Stimulated activated CD4-positive, alpha-beta T cell treated with anti-CD3 and anti-CD28 coated beads, TNF-alpha, amount 100 ng/mL, for 1 hour (primary cell): ENCODE measurements at places on chromosomes 5 and 9.

GRCh38 chr5:151196556-151197290 is 27.2 kb downstream of the CCDC69 start:
- no peak for DNase-seq

GRCh38 chr5:156497804-156498208 is 170.8 kb downstream of the SGCD start:
- DNase-seq: no peak

DNA sequence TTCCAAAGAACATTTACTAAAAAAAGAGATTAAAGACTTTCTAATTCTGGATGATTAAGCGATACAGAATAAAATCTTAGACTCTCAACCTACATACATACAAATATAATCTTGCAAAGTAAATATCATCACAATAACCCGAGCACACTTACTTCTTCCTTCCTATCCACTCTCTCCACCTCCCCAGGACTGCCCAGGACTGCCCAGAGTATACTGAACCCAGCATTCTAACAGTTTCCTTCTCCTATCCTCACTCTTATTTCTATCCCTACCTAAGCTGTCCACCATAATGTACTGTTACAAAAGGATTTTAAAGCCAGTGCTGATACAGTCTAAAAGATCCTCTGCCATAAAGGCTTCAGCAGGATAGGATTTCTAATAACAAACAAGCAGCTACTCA is 413.3 kb upstream of the POU5F2 start:
- no peak for DNase-seq

DNA sequence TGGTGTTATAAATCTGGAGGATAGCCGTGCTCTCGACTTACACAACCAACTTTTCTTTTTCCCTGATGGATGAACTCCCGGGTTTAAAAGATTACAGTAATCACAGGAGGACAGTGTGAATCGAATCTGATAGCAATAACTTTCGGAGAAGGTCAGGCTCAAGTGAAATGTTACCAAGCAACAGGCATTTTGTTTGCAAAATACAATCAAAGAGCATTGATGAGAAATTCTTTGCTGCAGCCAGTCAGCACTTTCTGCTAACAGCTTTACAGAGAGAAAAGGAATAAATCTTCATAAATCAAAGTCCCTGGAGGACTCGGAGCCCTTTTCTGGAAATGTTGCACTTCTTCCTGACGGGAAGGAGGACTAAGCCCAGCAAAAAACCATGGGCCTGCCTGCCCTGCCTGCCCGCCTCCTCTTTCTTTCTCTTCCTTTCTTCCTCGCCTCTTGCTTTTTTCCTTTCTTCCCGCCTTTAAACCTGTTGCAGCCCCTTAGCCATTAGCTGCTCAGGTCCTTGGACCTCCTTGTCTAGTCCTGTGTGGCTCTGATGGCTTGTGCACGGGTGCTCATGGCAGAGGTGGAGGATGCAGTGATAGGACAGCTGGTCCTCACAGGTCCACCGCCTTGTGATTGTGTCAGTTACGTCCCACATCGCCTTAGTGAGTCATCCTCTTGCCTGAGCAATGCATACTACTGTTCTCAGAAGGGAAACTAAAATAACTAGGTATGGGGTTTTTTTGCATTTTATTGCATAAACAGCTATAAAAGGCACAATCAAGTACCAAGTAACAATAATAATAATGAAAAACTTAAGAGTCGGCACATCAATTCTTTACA is 6.2 kb downstream of the DMRT3 start:
- DNase-seq: no peak

GRCh38 chr5:62569470-62569869 is 9.1 kb upstream of the LRRC70 start:
- DNase-seq: no peak

GRCh38 chr5:176352116-176352878 is 9.3 kb downstream of the KIAA1191 start:
- no peak for DNase-seq

- no peak for DNase-seq
Observed at GRCh38 chr5:145921211-145921610, 15.2 kb upstream of the SH3RF2 start.

DNA sequence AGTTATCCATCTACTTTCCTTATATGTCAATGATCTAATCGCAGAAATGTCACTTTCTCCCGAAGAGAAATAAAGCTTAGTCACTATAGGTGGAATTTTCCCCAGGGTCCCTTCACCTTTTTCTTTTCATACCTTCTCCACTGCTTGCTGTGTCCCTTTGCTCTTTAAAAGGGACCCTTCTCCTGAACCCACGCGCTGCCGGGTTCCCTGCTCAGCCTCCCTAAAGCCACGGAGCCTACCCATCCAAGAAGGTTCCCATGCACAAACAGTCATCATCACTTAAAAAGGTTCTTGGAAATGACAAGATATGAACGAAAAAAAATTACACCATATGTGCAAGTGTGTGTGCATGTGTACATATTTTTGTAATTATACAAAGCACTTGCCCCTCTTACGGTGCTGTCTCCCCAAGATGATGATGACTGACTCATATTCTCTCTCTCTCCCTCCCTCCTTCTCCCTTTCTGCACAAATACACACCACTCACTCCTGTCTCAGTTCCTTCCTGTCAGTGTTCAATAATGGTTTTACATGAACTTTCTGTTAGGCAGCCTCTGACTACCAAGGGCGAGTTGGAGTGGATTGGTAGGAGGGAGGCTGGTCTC is 1.5 kb upstream of the PTPRD start:
- no peak for DNase-seq

GRCh38 chr5:92119110-92119509 is 736.0 kb upstream of the ARRDC3 start:
- no peak for DNase-seq

GRCh38 chr5:171534043-171534895 is 114.8 kb downstream of the FGF18 start:
- no peak for DNase-seq

DNA sequence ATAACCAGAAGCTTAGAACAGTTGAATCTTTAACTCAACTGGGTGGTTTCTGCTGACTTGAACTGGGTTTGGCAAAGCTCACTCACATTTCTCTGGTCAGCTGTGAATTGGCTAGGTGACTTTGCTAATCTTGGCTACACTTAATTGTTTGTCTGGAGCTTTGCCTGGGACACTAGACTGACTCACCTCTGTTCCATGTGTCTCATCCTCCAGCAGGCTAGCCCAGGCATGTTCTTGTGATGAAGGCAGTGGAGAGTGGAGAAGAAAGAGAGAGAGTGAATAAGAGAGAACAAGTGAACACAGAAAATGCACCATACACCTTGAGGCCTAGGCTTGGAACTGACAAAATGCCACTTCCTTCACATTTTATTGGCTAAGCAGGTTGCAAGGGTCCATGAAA is 32.6 kb downstream of the SPATA31D1 start:
- DNase-seq: no peak

- no peak for DNase-seq
Observed at GRCh38 chr5:79284846-79285245, 48.9 kb downstream of the JMY start.

DNA sequence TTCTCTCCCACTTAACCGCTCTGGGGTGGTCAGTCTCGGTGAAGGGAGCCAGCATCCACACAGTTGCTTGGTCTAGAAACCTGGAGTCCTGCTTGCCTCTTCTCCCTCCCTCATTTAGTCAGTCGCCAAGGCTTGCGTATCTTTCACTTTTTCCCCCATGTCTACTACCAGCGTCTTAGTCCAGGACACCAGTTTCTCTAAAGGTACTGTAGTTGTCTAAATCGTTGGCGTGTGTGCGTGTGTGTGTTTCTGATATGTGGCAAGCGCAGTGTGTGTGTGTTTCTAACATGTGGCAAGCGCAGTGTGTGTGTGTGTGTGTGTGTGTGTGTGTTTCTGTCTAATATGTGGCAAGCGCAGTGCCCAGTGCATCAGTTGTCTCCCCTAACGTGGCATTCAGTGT is 641 bp downstream of the ATP6V1G1 start:
- no peak for DNase-seq

DNA sequence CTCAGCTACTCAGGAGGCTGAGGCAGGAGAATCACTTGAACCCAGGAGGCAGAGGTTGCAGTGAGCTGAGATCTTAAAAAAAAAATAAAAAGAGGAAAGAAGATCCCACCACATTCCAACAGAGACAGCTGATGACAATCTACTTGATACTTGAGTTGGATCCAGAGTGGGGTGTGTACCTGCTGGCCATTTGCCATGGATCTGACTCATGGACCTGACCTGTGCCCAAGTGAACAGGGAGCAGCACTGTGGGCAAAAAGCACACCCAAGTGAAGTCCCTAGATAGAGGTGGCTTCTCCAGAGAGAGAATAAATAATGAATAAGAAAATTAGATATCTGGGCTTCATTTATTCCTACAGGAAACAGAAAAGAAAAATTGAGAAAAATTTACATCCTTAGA is 81.2 kb upstream of the MIER3 start:
- no peak for DNase-seq

GRCh38 chr9:128553728-128554127 is 1.3 kb downstream of the SPTAN1 start:
- no peak for DNase-seq

DNA sequence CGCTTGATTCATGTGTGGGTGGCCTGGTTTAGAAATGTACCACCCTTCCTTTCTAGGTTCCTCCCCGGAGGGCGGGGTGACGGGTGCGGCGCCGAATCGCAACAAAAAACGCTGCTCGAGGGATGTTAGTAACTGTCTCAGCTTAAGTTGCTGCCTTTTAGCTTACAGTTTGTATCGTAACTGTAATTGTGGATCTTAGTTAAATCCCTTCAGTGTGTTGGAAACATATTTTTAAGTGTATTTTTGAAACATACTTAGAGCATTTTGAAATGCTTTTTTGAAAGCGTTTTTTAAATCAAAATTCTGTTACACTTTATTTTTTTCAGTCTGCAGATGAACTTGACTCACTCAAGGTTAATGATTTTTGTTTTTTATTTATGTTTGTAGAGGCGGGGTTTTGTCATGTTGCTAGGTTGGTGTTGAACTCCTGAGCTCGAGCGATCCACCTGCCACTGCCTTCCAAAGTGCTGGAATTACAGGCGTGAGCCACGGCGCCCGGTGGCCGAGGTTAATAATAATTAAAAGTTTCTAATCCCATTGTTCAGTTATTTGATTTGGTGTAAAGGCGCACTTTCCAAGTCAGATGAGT is 997 bp upstream of the CHD1 start:
- DNase-seq: no peak

DNA sequence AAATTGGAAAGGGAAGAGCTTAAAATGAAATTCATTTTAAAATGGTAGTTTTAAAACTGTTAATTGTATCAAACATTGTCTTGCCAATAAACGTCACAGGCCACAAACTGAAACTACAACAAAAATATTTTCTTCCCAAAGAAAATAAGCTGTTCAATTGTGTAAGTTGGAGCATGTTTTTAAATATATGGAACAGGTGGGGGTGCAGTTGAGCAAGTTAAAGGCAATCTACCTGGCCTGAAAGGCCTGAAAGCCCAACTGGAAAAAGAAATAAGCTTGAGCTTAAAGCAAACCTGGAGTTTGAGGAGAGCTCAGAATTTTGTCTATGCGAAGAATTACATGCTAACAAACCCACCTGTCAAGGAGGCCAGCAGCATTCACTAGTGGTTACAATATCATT is 439.5 kb downstream of the ACTL7B start:
- DNase-seq: no peak

- DNase-seq: no peak
Observed at GRCh38 chr9:710951-711745, 130.3 kb upstream of the DMRT1 start.

- no peak for DNase-seq
Observed at GRCh38 chr5:66440202-66440680, 156.0 kb upstream of the MAST4 start.

DNA sequence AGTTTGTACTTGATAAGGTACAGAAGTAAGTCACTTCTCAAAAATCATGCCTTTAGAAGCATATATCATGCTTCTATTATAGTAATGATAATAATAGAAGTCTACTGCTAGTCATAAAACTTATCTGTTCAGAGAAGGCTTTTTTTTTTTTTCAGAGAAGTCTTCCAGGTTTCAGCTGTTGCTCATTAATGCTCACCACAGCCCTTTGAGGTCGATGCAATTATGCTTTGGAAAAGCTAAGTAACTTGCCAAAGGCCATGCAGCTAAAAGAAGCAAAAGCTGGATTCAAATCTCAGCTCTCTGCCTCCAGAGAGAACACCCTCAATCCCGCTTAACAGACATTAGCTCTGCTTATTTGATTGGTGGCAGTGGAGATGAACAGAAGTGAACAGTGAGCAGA is 150.8 kb downstream of the DOCK8 start:
- DNase-seq: no peak

DNA sequence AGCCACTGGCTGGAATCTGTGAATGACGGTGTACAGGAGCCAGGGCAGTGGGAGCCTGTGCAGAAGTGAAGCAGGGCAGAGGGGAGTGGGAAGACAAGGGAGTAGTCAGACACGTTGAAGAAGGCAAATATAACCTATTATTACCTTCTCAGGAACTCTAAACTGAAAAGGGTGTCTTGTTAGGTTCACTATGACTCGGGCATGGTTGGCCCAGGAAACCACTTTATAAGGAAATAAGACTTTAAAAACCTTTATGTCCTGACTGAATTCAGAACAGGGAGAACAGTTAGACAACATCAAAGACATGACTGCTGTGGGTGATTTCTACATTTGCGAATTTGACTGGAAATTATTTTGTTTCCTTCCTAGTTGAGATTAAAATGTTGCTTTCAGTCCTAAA is 107.5 kb downstream of the ACER2 start:
- DNase-seq: no peak

- no peak for DNase-seq
Observed at GRCh38 chr9:136508729-136509500, 26.1 kb upstream of the SEC16A start.

GRCh38 chr5:149323210-149323609 is 22.1 kb upstream of the GRPEL2 start:
- DNase-seq: no peak

DNA sequence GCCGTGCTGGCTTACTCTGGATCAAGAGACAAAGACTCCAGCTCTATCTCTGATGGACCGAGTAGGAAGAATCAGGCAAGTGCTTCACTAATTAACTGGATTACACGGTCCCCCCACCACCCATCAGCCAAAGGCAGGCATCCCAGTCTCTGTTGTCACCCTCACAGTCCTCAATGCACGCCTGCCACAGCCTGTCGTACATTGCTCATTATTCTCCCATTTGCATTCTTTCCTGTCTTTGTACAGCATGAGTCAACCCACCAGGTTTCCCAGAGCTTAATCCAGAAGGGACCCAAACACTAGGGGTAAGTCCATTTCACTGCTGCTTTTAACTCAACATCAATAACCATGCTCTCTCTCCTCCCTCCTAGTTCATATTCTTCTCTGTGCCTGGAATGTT is 44.4 kb downstream of the PCA3 start:
- no peak for DNase-seq

DNA sequence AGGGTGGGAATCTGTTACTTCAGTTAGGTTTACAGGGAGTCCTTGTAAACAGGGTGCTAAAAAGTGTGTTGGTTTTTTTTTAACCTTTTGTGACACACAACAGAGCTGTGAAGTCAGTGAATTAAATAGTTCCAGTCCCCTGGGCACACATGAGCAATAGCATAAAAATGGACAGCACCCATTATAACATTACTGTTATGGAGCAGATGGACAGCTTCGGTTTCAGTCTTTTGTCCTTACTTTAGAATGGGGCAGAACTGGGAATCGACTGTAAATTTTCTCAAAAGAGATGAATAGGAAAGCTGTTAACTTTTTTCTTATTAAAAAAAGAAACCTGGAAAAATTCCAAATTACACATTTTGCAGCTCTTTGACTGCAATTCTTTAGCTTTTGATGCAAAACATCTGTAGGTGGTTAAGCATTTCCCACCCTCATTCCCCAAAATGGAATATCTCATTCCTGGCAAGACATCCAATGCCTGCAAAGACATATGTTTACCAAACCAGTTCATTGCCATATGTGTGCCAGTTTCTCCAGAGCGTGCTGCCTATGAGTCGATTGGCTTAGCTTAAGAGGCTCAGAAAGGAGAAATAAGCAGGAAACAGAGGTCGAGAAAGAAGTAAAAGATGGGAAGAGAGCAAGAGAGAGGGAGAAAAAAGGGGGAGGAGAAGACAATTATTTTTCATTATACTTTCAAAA is 212.3 kb upstream of the TMEM161B start:
- DNase-seq: no peak
